ENCODE measurements at places on chromosomes 12 and 14.

GRCh38 chr14:99654235-99654985, 9.5 kb downstream of the HHIPL1 start:
- DNase-seq, result no peak

DNA sequence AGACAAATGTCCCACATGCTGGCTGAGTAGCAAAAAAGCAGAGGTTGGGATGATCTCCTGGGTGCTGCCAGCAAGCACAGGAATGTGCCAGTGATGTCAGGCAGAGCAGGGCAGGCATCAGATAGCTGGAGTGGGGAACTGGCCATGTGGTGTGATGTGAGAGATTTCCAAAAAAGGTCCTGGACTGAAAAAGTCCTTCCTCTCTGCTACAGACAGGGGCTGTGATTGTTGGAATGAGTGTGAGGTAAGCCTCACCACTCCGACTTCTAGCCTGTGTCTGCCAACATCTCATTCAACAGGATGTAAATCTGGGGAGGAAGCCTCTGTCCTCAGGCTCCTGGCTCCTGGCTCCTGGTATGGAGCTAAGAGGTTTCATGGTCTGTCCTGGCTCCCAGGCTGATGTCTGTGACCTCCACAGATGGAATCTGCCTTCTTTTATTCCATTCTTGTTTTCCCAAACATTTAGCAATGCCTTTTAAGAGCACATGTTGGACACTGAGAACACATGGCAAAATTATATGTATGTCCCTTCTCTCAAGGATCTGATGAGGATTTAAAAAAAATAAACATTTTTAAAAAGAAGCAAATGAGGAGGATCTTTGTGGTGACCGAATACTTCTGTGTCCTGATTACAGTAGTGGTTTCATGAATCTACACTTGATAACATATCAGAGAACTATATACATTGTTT, 50.1 kb upstream of the STK38L start:
- DNase-seq, result no peak

GRCh38 chr12:117468016-117468415, 106.6 kb upstream of the NOS1 start:
- DNase-seq, result no peak

DNA sequence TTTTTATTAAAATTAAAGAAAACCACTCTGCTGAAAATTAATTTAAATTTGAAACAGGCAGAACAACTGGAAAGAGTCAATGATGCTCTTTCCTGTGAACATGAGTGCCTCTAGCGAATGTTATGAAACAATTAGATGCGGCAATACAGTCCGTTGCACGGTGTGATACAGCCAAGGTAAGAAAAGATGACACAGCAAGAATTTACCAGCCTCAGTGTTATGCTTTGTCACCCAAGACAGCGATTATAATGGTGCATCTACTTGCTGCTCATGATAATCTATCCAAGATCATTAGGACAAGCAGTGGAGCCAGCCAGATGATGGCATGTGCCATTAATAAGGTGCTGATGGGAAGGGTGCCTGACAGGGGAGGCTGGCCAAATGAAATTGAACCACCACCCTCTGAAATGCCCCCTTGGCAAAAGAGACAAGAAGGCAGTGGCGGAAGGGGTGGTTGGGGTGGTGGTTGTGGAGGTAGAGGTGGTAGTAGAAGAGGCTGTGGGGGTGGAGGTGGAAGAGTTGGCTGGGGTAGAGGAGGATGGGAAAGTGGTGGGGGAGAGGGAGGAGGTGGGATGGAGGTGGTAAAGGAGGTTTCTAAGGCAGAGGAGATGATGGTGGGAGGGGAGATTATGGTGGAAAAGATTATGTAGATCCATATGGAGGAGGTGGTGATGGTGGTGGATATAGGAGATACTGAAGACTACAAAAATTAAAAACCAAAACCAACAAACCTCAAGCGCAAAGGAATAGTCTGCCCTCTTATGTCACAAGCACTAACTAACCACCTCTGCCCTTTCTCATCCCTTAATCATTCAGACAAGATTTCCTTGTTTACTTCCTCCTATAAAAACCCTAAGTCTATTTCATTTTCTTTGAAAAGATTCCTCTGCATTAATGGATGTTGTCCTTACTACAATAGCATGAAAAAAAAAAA, 4.0 kb upstream of the RESF1 start:
- DNase-seq, result no peak

- no peak for DNase-seq
Observed at GRCh38 chr12:11075642-11076041, 13.5 kb upstream of the TAS2R46 start.

DNA sequence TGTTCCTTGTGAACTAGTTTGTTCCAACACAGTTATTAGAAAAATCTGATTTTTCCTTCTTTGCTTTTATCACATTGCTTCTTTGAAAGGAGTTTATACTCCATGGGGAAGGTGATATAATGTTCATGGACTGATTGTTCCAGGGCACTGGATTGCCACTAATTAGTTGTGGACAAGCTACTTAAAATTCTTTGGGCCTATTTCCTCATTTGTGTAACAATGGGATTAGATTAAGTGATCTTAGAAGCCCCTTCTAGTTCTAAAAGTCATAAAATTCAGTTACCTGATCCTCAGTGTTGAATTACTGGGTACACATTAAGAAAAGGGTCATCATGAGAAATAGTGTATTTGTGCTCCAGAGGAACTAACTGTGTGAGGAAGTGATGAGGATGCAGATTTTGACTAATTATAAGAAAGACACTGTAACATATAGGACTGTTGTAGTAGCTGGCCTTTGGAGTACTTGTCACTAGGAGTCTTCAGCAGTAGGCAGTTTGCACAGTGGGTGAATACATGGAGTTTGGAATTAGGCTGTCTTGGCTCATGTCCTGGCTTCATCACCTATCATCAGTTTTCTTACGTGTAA, 82.2 kb downstream of the MIA2 start:
- no peak for DNase-seq

DNA sequence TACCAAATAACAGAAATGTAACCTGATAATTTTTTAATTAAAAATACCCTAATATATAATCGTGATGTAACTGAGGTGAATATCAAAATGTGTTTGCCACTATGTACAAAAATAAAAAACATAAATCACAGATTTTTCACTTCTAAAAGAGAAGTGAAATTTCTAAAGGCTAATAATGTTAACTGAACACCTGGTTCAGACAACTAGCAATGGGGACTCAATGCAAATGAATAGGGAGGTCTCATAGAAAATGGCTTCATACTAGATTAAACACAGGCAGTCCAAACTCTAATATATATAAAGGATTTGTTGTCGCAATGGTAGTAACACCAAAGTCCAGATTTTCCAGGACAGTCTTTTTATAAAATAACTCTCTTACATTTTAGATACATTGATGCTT, 365.4 kb upstream of the ATP2B1 start:
- no peak for DNase-seq

- DNase-seq, result no peak
Observed at GRCh38 chr14:57382283-57382682, 8.1 kb upstream of the NAA30 start.

DNA sequence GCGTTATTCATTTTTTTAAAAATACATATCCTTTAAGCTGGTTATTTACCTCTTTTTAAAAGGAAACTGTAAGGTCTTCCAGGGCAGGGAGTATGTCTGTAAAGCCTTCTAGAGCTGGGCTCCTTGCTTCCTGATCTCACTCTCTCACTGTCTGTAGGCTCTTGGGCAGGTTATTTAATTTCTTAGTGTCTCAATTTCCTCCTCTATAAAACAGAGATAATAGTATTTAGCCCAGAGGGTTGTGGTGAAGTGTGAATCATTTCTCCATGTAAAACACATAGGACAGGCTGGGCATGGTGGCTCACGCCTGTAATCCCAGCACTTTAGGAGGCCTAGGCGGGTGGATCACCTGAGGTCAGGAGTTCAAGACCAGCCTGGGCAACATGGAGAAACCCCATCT, 25.9 kb upstream of the LTA4H start:
- no peak for DNase-seq

GRCh38 chr14:63896278-63896720, 43.5 kb downstream of the SYNE2 start:
- no peak for DNase-seq

GRCh38 chr14:52325126-52325525, 11.0 kb downstream of the PTGER2 start:
- peak; percentile 37 for DNase-seq

- no peak for DNase-seq
Observed at GRCh38 chr12:86914721-86915120, 658.5 kb upstream of the MGAT4C start.

DNA sequence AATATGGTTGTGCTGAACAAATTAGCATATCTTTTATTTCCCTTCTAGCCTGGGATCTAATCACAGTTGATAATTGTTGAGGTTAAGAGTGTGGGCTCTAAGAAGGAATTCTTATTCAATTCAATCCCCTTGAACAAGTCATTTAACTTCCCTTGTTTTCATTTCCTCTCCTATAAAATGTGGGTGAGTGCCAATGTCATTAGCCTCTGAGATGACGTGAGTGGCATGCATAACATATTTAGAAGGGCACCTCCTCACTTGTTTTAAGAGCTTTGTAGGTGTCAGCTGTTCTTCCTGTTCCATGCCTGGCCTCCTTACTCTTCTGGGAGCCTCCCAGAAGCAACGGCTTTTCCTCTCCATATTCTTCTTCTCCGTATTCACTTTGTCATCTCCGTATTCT, 155.4 kb upstream of the NEDD1 start:
- DNase-seq, result no peak

GRCh38 chr12:118853634-118854033, 127.7 kb upstream of the SRRM4 start:
- DNase-seq, result no peak

DNA sequence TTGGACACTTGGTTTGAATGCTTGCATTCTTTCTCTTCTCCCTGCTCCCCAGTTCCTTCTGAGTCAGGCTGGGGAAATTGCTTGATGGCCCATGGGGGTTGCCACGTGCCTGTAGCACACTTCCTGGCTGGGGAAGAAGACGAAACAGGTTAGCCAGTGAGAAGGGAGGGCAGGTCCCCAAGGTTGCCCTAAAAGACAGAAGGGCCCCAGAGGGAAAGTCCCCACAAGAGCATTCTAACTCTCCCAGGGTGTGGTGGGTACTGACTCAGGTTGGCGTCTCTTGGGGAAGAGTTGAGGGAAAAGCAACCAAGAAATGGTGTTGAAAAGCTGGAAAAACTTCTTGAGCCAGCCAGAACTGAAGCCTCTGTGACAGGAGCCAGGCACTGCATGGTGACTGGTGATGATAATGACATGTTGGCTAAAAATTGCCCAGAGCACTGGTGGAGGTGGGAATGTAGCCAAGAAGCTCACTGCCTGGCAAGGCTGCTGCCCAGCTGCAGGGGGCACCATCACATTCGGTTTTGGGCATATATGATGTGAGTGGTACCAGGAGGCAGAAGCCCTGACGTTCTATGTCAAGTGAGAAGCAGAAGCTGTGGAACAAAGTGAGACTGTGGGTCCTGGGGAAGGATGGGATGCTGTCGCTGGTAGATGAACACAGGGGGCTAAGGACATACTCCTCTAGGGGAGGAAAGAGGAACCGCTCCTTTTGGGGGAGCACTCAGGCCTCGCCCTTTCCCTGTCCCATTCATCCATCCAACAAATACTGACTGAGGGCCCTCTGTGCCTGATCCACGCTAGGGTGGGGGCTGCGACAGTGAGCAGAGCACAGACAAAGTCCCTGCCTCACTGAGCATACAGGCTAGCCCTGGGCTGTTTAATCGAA, 8.1 kb upstream of the RABGGTA start:
- DNase-seq, result peak; percentile 76

DNA sequence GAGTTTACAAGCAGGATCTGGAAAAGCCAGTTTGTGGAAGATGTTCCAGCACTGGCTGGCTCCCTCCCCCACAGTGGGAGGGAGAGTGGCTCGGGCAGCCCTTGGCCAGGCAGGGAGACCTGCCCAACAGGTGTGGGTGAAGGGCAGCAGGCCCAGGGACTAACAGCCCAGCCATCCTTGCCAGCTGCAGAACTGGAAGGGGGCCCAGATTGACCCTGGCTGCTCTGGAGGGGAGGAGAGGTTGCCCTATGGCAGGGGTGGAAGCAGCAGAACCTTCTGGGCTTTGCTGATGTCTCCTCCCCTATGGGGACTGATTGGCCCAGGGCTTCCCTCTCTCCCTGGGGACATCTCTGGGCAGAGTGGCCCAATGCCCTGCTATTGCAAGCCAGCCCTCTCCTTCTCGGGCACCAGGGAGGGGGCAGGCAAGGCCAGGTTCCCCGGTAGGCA, 20.5 kb downstream of the IRF2BPL start:
- DNase-seq, result no peak

GRCh38 chr12:92786045-92786444, 83.3 kb downstream of the PLEKHG7 start:
- DNase-seq, result no peak

GRCh38 chr14:54639611-54640010, 72.7 kb downstream of the SAMD4A start:
- no peak for DNase-seq

- no peak for DNase-seq
Observed at GRCh38 chr14:20138520-20138919, at the start of gene OR4N5. Gene OR4N5, plus strand, starts transcription at chr14:20138820. Its CDS starts 4,916 bp downstream, at chr14:20143736.

GRCh38 chr12:31732926-31733548, 4.2 kb upstream of the AMN1 start:
- no peak for DNase-seq

GRCh38 chr14:43175896-43176295, 1331.2 kb downstream of the FSCB start:
- DNase-seq, result no peak

DNA sequence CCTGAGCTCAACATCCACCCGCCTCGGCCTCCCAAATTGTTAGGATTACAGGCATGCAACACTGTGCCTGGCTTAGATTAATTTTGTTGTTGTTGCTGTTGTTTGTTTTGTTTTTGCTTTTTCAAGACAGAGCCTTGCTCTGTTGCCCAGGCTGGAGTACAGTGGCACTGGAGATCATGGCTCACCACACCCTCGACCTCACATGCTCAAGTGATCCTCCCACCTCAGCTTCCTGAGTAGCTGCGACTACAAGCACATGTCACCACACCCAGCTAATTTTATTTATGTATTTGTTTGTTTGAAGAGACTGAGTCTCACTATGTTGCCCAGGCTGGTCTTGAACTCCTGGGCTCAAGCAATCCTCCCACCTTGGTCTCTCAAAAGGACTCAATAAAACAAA, 26.7 kb downstream of the CRY1 start:
- DNase-seq, result no peak

DNA sequence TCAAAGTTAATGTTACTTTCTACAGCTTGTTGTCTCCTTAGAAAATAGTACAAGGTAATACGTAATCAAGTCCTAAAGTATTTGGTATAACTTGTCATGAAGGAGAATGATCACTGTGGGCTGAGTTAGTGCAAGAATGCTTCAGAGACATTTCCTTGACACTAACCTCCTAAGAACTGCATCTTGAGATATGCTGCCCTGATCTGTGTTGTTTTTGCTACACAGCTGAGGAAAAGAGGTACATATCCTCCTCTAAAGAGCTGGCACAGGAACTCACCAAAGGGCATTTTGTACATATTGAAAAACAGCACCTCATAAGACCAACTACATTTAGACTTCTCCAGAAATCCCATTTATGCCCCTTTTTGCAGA, 28.7 kb downstream of the RAP1B start:
- DNase-seq, result no peak

- no peak for DNase-seq
Observed at GRCh38 chr12:2895511-2895910, 4.8 kb downstream of the TULP3 start.
